Stimulated activated CD4-positive, alpha-beta T cell treated with anti-CD3 and anti-CD28 coated beads, Interleukin-2, amount 100 ng/mL, for 48 hours (primary cell): ENCODE measurements at places on chromosomes 16 and 17.

DNA sequence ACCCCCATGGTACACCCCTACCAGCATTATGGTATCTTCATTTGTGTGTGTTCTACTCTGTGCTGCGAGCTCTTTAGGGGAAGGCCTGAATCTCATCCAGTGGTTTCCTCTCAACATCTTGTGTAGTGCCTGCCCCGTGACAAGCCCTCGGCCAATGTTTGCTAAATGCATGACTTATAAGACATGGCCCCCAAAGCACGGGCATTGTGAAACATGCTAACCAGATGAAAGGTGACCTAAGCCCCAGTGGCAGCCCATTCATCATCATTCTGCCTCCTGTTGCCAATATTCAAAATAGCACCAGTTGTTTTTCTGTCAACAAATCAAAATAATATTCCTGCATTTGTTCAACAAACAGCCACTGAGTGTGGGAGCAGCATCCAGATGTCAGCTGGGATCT, 108.8 kb upstream of the HSBP1 start:
- no peak for DNase-seq

DNA sequence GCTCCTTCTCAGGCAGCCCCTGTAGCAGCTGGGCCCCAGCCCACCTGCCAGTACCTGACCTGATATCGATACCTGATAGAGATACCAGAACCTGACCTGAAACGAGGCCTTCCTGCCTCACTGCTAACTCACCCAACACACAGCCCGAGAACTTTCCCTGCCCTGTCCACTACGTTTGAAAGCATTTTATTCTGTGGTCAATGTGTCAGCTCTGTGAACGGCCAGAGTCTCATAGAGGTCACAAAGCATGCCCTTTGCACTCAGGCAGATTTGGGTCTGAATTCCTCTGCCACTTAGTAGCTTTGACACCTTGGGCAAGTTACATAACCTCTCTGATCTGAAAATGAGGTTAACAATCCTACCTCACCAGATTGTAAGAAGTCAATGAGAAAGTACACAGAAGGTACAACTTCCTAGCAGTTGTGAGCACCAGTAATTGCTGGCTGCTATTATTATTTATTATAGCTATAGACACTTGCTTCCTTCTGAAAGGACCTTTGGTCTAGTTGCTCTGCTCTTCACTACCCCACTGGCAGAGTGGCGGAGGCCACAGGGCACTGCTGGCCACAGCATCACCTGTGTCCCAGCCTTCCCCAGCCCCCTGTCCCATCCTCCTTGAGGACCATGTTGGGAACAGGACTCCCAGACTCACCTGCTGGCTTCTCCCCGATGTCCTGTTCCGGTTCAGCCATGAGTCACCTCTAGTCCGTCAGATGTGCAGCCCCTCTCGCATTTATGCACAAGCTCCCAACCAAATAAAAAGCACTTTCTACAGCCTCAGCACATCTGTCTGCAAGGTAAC, 895 bp downstream of the ANKRD40CL start:
- DNase-seq = no peak

DNA sequence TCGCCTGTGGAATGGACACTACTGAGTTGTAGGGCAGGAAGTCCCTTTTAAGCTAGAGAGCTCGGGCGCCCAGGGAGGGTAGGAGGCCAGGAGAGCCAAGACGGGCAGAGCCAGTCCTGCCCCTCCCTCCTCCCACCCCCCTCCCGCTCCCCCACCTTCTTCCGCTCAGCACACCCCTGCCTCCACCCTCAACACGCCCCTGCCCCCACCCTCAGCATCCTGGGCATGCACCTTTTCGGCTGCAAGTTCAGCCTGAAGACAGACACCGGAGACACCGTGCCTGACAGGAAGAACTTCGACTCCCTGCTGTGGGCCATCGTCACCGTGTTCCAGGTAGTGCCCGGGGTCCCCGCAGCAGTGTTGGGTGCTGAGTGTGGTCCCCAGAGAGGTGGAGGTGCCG, 18.3 kb downstream of the TPSG1 start:
- DNase-seq = no peak

DNA sequence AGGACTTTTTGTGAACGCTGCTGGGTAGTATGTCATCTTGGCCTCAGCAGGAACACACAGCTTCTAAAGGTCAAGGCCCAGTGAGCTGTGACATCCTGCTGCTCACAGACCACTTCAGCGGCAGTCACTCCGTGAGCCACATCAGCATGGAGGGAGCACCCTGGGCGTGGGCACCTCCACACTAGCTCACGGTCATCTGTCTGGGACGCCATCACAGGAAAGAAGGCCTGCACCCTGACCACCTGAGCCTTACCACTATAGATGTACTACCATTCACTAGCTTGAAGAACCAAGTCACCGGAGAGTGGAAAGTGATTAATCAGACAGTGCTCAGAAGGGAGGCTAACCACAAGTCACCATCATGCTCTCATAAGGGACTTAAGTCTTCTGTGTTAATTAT, 3.3 kb downstream of the AXIN1 start:
- DNase-seq = no peak

DNA sequence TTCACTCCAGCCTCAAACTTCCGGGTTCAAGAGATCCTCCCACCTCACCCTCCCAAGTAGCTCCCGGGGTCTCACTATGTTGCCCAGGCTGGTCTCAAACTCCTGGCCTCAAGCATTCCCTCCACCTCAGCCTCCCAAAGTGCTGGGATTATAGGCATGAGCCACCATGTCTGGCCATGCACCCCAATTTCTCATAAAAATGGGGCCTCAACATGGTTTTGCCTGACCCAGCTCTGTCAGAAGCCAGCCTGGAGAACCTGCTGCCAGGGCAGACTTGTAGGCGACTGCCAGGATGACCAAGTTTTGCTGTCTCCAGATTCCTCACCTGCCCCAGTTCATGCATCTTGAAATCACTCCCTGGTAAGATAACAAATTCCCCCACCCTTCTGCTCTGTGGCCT, 82.9 kb downstream of the AIPL1 start:
- no peak for DNase-seq

DNA sequence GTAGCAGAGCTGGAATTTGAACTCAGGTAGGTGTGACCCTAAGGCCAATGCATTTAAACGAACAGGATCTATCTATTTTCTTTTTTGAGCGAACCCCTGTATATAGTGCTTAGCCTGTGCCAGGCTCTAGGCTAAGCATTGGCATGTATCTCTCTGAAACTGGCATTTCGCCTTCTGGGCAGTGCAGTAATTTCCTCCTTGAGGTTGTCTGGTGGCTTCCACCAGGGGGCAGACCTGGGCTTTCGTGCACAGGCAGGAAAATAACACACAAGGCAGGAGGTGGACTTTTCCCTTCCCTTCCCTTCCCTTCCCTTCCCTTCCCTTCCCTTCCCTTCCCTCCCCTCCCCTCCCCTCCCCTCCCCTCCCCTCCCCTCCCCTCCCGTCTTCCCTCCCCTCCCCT, 34.4 kb upstream of the PRKCB start:
- DNase-seq = peak; percentile 79

- DNase-seq = no peak
Observed at GRCh38 chr16:82034981-82035612, at the start of gene HSD17B2. TSS of gene HSD17B2 (plus strand) at chr16:82035253. CDS start at chr16:82035425, 172 bp downstream.

DNA sequence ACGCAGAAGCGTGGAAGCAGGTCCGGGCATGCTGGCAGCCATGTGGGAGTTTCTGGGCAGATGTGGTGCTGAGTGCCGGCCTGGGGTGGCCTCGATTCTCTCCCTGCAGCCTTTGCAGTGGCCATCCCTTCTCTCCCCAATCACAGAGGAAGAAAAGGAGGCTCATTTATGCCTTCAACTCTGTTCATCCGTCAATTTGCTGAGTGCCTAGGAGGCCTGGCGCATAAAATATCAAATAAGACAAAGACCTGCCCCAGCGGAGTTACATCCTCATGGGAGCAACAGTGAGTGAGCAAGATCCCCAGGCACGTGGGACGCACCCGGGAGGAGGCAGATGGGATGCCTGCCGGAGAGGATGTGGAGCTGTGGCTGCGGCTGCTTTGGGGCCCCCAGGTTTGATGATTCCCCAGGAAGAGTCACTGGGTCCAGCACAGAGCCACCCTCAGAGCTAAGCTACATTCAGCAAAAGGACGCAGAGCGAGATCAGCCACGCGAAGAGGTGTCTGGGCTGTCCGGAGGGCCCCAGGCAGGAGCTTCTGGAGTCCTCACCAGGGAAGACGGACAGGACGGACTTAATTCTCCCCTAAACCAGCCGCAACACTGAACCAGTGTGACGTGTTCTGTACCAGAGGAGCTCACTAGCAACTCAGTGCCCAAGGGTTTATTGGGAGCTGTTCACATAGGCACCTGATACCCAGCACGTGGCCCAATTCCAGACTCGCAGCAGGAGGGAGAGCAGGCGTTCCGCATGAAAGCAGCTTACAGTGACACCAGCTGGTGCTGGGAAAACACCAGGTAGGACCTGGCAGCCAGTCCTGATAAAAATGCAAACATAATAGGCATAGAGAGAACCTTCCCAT, 11.3 kb downstream of the CA5A start:
- no peak for DNase-seq

DNA sequence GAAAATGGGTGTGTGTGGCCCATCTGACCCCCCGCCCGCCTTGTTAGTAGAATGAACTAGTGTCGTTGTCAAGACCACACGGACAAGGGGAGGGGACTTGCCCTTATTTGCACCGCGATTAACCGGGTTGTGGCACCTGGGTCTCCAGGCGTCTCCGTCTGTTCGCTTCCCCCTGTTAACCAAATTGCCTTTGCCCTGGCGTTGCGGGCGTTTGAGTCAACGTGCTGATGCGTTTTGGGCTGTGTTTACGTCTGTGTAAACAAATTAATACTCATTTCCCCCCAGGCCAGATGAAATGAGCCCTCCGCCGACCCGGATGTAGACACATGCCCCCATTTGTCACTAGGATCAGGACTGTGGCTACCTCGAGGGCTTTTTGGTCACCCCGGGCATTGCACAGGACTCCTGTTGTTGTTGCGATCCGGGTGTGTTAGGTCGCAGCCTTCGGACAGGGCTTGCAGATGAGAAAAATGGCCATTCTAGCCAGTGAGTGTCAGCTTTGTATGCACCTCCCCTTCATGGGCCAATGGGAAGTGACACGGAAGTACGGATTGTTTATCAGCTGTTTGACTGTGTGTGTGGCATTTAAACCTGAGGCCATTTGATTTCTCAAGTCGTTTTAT, 906 bp downstream of the RBL2 start:
- peak; percentile 31 for DNase-seq

DNA sequence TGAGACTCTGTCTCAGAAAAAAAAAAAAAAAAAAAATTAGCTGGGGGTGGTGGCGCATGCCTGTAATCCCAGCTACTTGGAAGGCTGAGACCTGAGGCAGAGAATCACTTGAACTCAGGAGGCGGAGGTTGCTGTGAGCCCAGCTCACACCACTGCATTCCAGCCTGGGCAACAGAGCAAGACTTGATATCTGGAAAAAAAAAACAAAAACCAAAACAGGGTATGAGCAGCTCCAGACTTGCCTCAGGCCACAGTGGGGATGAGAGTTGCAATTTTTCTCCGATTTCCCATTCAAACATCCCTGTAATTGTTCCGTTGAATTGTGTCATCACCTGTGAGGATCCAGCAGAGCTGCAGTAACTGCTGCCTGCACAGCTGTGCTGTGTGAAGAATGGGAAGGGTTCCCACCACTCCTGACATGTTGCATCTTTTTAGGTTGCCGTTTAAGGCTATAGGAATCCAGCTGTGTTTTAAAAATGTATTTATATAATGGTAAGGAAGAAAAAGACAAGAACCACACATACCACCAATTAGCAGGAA, 150.0 kb downstream of the VPS53 start:
- no peak for DNase-seq

DNA sequence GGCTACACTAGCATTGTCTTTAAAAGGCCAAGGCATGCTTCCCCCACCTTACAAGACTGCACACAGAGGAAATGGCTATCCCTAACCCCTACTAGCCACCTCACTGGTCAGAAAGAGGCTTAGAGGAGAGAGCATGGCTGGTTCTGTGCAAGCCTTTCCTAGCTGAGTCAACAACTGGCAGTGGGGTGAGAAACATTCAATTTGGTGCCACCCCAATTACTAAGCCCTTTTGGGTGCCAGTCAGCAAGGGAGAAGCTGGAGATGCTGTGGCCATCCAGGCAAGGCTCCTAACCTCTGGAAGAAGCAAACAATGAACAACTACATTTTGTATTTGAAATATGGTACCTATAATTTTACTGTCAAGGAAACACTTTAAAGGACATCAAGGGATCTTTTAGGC, 4.7 kb upstream of the KAT7 start:
- DNase-seq = no peak

- no peak for DNase-seq
Observed at GRCh38 chr16:87201052-87201451, 116.1 kb downstream of the C16orf95 start.

DNA sequence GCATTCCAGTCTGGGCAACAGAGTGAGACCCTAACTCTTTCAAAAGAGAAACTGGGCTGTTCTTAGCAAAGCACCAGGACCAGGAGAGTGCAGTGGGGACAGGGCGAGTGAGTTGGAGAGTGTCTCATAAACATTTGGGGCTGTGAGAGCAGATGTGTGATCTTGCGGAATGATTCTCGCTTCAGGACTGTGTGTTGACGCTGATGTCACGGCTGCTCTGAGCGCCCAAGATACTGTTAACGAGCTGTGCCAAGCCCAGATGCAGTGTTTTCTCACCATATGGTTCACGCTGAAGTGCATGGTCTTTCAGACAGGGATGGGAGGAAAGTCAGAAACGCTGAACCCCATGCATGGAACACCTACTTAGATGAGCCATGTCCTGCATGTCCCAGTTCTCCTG, 438.2 kb downstream of the HS3ST4 start:
- DNase-seq = no peak

- DNase-seq = no peak
Observed at GRCh38 chr17:1766382-1767135, 4.7 kb downstream of the SERPINF1 start.

DNA sequence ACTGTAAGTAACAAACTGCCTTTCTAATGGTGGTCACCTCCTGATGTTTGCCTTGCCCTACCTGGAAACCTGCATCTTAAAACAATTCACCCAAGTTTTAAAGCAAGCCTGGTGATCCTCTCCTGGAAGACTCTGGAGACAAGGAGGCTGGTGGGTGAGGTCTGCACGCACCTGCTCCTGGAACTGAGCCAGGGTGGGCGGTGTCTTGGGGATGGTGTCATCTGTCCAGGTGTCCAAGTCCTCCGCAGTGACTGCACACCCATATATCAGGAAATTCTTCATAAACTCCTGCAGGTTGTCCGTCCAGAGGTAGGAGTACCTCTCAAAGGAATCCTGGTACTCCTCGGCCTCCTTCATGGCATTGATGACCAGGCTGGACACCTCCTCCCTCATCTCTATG, 44.9 kb downstream of the DNAH17 start:
- no peak for DNase-seq

- no peak for DNase-seq
Observed at GRCh38 chr16:55622930-55623561, 32.7 kb upstream of the SLC6A2 start.

- DNase-seq = no peak
Observed at GRCh38 chr16:87358250-87358649, 25.3 kb downstream of the FBXO31 start.
